Activated CD4-positive, alpha-beta T cell treated with anti-CD3 and anti-CD28 coated beads, Interleukin-2, Interleukin-4, amounts not matched to agents 100 ng/mL and 50 ng/mL, durations not matched to agents 16 hours and 8 hours (primary cell): ENCODE measurements at places on chromosomes 5 and 9.

- DNase-seq, result no peak
These were observed 121.5 kb downstream of the SV2C start for GRCh38 chr5:76204713-76205112.

DNA sequence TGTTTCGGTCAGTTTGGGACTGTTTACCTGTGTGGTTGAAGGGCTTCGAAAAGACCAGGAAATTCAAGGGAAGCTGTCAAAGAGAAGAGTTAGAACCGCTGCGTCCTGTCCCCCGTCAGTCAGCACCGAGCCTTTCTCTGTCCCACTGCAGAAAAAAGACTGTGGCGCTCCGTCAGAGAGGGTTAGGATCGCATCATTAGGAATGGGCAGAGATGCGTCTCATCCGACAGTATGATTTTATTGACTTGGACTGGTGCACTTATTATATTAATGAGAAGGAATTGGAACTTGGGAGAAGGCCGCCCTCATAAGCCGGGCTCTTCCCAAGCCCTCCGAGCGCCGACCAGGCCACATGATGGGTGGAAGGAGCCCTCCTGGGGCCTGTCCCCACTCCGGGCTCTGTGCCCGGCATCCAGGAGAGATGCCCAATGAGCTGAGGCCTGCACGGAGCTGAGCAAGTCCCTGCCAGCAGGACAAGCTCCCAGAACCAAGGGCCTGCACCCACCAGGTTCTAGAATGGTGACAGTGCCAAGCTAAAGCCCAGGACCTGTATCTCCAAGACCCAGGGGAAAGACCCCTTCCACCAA is 71.5 kb downstream of the NEK6 start:
- DNase-seq, result no peak

GRCh38 chr9:34707130-34707529 is 2.8 kb downstream of the CCL21 start:
- DNase-seq, result no peak

DNA sequence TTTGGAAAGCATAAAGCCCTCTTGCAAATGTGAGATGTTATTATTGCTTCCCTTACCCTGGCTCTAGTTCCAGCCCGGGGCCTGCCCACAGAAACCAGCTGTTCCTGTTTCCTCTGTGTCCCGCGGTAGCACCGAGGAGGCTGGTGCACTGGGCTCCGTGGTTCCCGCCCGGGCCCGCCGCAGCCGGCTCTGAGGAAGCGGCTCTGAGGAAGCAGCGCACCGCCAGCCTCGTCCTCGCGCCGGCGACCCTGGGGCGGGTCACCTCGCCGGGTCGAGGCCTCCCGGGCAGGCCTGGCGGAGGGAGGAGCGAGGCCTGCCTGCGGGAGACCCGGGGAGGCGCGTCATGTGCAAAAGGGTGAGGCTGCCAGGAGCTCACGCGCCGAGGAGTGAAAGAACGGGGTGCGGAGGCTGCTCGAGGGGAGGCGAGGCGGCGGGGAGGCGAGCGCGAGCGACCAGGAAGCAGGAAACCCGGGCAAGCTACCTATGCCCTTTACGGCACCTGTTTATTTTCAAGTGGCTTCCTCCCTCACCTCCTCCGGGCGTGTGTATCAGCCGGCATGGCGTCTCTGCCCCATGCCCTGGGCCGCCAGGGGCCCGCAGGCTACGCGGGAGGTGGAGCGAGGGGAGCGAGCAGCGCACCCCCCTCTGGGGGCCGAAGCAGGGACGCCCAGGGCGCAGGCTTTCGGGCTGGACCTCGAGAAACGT is 61.3 kb upstream of the MEGF10 start:
- peak; percentile 27 for DNase-seq

GRCh38 chr9:125447202-125447802 is 185.7 kb downstream of the GAPVD1 start:
- DNase-seq, result no peak

DNA sequence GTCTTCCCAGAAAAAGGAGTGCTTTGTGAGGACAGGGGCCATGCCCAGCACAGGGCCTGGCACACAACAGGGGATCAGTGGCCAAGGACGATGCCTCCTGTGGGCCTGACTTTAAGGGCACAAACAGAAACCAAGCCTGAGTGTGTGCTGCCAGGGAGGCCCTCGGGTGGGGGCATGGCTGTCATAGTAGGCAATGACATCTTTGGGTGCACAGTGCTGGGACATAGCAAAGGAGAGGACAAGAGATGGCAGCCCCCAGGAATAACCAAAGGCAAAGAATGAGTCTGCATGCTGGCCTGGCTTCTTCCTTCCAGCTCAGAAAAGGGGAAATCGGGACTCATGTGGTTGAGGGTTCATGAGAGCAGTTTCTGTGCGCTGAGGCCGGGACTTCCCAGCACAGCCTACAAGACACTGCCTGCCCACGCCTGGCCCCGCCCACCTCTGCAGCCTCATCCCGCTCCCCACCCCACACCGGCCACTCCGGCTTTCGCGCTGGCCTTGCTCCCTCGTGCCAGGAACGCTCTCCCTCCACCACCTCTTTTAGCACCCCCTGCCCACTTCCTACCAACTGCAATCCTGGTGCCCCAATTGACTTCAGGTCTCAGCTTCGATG is 13.8 kb upstream of the LHX2 start:
- peak; percentile 26 for DNase-seq
